ENCODE measurements at places on chromosomes 7 and 10.

DNA sequence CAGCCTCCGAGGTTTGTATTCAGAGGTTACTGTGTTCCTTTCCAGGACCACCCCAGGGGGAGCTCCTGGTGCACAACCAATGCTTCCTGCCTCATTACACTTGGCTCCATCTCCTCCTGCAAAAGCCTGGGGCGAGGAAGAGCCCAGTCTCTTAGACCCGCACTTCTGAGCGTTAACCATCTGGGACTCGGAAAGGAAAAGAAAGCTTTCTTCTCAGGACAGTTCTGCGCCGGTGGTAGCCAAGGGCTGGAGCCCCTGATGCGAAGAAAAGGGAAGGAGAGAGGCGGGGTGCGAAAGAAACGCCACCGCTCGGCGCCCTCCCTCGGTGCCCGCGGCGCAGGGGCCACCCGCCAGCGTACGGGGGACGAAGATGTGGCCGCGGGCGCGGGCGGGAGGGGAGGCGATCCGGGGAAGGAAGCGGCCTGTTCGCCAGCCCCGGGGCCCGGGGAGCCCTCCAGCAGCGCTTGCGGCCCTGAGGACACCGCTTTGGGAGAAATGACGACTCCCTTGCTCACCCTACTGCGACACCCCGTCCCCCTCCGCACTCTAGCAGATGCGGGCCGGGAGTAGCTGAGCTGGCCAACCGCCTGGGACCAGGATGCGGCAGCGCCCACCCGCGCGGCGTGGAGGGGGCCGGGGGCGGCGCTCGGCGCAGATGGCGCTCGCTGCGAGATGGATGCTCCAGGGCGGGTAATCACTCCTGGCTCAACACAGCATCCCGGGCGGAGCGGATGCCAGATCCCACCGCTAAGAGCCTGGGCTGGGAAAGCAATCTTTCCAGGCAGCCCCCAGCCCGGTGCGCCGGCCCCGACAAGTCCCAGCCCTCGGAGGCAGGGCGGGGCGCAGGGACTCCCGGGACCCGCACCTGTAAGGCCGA is 1.3 kb downstream of the NRCAM start:
- peak; percentile 54 for DNase-seq

GRCh38 chr7:39746103-39746819 is 122.9 kb downstream of the RALA start:
- peak; percentile 86 for DNase-seq

DNA sequence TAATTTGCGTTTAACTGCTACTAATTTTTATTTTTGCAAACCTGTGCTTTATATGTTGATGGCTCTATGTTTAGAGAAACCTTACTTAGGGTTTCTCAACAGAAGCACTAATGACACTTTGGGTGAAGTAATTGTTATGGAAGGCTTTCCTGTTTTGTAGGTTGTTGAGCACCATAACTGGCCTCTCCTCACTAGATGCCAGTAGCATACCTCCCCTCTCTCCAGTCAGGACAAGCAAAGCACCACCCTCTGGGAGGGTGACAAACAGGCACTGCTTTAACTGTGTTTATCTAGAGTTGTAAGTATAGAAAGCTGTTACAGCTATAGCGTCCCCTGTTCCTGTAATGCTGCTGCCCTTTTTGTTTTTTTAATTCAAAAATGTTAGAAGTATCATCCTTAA is 60.9 kb downstream of the WAC start:
- DNase-seq = peak; percentile 17

GRCh38 chr10:63760034-63760707 is 239.0 kb downstream of the REEP3 start:
- no peak for DNase-seq

- DNase-seq = no peak
These were observed 13.0 kb upstream of the SP4 start for GRCh38 chr7:21414795-21415393.

GRCh38 chr7:2124604-2125345 is 108.0 kb downstream of the MAD1L1 start:
- no peak for DNase-seq
